ENCODE measurements at places on chromosomes 7 and 10.

DNA sequence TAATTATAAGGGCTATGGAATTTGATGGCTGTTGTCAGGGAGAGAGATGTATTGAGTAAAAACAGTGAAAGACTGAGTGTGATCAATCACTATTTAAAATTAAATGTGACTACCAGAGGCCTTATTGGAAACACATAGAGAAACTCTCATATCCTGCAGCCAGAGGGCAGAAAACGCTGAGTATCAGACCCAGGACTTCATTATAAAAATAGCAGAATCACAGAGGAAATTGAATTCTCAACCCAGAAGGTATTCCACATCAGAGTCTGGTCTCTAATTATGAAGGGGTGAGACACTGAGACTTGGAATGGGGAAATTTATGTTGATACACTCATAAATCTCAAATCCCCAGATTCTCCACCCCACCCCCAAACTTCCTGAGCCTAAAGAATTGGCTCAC lies 69.5 kb upstream of the IL6 start:
- no peaks in the 10 kb centered on the region for H3K27me3 ChIP-seq
- H3K4me1 ChIP-seq, result no peaks in the 10 kb centered on the region
- H3K36me3 ChIP-seq, result no peaks in the 10 kb centered on the region
- no peak for DNase-seq

- DNase-seq, result peak; percentile 76
- H3K4me3 ChIP-seq, result no peak overlapping the region
- H3K27ac ChIP-seq, result no peak overlapping the region
- peaks cover under 1% of the 10 kb centered on the region for H3K27me3 ChIP-seq
- no peaks in the 10 kb centered on the region for H3K36me3 ChIP-seq
Measured at GRCh38 chr10:100882671-100883311, 30.0 kb upstream of the SLF2 start.

GRCh38 chr10:50679149-50679548 lies 55.4 kb upstream of the SGMS1 start:
- H3K4me1 ChIP-seq, result no peaks in the 10 kb centered on the region
- no peak for DNase-seq
- no peaks in the 10 kb centered on the region for H3K27me3 ChIP-seq
- H3K27ac ChIP-seq, result no peak overlapping the region
- H3K4me3 ChIP-seq, result no peak overlapping the region

GRCh38 chr7:130793855-130794618 lies 60.0 kb upstream of the KLF14 start:
- H3K4me1 ChIP-seq, result no peaks in the 10 kb centered on the region
- H3K36me3 ChIP-seq, result no peaks in the 10 kb centered on the region
- no peak overlapping the region for H3K4me3 ChIP-seq
- H3K27ac ChIP-seq, result no peak overlapping the region
- no peak for DNase-seq

DNA sequence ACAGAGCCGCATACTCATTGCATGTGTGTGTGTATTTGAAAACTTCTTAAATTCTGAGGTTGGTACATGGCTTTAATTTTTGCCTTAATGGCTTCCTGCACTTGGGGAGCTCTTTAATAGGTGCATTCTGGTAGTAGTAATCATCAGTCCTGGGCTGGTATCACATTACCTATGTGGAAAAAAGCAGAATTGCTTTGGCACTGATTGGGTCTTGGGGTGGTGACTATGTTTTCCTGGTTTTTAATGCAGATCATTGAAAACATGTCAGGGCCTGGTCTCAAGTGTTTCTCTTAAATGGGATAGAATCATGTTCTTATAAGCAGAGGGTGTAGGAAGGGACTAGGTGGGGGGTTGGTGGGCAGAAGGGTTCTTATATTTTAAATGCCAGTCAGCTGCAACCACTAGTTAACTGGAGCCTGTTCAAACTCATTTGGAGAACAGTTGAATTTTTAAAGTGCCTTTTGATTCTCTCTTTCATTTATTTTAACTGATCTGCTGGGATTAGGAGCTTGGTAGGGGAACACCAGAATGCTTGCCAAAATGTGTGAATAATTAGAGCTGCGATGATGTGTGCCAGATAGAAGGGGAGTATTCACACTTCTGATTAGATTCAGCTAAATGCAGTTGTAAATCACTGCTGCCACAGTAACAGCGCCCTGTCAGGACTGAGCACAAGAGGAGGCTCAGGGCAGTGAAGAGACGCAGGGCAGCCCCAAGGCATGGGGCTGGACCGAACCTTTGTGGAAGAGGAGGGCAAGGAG lies 633.5 kb upstream of the GALNT17 start:
- no peak overlapping the region for H3K4me3 ChIP-seq
- no peaks in the 10 kb centered on the region for H3K27me3 ChIP-seq
- H3K27ac ChIP-seq, result no peak overlapping the region

DNA sequence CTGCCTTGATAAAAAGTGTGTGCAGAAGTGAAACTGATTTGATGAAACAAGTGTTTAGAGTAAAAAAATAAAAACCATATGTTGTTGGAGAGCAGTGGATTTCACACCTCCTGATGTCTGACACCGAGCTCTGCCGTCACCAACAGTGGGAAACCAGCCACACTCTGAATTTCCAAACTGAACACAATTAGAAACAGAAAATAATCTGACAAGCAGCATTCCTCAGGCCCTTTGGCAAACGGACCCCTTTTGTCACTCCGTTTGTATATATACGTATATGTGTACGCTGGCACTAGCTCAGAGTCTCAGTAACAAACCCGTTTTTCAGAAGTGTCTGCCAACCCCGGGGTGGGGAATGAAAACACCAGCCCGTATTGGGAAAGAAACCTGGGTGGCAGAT lies 32.4 kb downstream of the TACC2 start:
- peak; percentile 56 for DNase-seq
- no peak overlapping the region for H3K4me3 ChIP-seq
- H3K36me3 ChIP-seq, result no peaks in the 10 kb centered on the region

DNA sequence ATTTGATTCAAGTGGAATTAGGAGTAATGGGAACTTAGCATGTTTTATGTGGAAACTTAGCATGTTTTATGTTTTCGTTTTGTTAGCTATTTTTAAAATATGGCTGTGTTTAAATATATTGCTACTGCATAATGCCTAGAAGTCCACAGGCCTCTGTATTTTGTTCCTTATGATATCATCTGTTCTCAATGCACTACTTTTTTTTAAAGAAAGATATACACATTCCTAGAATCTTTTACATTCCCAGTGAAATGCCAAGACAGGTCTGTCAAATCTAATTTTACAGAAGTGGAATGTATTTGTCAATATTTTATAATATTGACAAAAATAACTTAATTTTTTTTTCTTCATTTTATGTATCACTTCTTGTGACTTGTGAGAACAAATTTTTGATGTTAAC lies 51.6 kb downstream of the ST7 start:
- no peaks in the 10 kb centered on the region for H3K27me3 ChIP-seq
- DNase-seq, result no peak
- H3K4me1 ChIP-seq, result peaks cover 27% of the 10 kb centered on the region
